ENCODE measurements at places on chromosomes 12 and 14.

- no peak for DNase-seq
Measured at GRCh38 chr12:97481428-97481827, 18.8 kb downstream of the RMST start.

DNA sequence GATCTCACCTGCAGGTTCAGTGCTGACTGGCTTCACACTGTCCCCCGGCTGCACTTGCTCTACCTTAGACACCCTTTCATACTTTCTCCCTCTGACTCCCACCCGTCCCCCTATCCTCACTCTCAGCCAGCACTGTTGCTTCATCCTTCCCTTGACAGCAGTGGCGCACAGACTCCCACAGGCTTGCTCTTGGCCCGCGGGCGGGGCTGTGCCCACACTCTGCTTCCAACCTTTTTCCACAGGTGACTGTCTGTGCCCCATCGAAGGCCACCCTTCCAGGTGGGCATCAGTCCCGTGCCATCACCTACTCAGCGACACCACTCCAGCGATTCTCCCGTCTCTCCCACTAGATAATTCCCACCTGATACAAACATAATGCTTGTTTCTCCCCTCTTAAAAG is 1.0 kb upstream of the RPS6KL1 start:
- no peak for DNase-seq

GRCh38 chr12:18468246-18469075 is 207.1 kb downstream of the PIK3C2G start:
- DNase-seq, result peak; percentile 88

- DNase-seq, result no peak
Measured at GRCh38 chr12:67633708-67634107, 14.8 kb upstream of the DYRK2 start.

DNA sequence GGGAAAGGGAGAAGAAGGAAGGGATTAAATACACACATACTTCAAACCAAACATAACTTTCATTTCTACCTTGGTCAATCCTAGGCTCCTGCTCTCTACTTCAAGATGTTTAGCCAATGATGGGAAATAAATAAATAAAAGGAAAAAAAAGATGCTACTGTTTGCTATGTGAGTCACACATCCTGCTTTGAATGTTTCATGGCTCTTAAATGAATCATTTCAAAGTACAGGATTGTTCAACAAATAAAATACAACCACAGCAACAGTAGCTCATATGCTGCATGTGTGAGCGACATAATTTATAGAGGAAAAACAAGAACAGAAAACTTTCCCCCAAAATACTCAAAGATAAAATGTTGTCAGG is 54.3 kb upstream of the NPFF start:
- DNase-seq, result peak; percentile 84

DNA sequence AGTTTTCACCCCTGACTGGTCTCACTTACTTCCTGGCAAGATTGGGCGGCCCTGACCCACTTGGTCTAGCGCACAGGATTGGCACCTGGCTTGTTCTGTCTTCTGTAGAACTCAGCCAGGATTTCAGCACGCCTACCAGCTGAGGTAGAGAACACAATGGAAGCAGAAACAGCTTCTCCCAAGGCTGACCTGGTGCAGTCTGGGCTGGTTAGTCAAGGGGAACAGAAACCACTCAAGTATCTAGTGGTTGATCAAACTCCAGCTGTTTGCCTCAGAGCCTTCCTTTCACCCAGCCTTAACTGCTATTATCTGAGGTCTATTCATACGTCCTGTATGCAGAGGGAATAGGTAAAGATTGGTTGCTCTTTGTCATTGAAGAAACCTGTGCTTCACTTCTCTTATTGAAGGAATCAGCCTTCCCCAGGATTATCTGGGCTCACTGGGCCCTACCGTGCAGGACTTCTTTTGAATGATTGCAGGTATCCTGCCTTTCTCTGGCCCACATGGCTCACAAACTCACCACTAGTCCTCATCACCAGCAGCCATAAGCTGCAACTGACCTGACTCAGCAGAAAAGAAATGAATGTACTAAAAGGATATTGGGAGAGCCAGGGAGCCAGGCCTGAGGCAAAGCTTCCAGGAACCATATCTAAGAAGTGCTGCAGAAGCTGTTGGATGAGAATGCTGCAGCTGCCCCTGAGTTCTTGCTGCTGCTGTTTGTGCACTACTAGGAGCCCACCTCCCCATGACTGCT is 2.5 kb upstream of the PLEKHD1 start:
- no peak for DNase-seq

DNA sequence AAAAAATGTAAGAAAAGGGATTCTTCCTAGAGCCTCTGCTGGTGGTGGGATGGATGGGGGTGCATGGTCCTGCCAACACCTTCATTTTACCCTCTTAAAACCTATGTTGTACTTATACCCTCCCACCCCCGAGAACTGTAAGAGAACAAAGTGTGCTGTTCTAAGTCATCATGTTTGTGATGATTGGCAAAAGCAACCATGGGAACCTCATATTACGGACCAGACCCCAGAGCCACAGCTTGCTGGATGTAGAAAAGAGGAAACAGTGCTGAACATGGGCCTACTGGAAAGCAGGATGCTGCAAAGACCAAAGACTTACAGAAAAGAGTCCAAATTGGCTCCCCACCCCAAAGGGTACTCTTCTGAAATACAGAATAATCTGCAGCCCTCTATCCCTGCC is 311.2 kb downstream of the DUSP6 start:
- DNase-seq, result no peak

DNA sequence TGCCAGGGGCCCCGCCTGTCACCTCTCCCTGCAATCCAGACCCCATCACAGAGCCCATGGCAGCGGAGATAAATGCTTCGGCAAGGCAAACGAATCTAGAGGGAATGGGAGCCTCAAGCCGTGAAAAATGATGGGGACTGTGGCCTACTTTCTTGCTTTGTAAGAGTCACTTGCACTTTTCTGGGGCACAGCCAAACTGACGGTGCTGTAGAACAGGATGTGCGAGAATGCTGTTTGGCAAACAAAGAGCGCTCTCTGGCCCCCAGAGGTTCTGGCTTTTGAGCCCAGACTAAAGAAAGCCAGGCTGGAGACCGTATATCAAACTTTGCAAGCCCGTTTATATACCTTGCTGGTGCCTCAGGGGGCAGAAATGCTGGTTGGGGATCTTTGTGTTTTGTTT is 108.7 kb downstream of the CACNA1C start:
- no peak for DNase-seq

- no peak for DNase-seq
Measured at GRCh38 chr12:127339065-127339464, 927.9 kb upstream of the TMEM132C start.

- no peak for DNase-seq
Measured at GRCh38 chr12:54649825-54650224, 1.7 kb upstream of the DCD start.

DNA sequence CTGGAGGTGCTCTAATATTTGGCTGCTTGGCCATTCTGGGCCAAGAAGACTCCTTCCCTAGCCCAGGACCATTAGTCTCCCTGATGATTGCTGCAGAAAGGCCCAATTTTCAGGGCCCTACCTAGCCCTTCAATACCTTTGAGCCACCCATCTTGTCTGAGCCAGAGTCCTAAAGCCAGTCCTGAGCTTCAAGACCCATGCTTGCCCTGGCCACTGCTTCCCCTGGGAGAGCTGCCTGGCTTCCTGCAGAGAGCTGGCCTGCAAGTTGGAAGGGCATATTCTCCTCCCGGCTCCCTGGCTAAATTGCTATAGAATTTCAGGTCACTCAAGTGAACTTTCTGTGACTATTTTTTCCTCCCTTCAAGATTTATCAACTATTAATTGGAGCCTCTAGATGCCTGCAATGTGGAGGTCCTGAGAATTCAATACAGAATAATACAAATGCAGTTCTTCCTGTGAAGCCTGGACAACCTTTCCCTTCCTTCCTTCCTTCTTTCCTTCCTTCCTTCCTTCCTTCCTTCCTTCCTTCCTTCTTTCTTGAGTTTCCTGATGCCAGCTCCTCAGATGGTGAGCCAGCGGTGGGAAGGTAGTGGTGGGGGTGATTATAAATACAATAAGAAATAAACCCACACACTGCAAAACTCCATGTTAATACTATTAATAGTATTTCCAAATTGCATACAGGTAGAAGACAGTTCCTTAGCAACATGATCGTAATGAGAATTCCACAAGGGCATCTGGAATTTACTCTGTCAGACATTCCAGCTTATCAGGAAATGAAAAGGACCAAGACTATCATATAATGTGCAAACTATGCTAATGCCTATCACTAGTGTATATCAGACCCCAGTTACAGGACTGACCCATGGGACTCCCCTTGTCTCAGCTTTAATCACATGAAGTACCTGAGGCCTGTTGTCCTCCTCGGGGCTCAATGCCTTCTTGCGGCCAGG is 108.1 kb downstream of the ZFP36L1 start:
- DNase-seq, result no peak

DNA sequence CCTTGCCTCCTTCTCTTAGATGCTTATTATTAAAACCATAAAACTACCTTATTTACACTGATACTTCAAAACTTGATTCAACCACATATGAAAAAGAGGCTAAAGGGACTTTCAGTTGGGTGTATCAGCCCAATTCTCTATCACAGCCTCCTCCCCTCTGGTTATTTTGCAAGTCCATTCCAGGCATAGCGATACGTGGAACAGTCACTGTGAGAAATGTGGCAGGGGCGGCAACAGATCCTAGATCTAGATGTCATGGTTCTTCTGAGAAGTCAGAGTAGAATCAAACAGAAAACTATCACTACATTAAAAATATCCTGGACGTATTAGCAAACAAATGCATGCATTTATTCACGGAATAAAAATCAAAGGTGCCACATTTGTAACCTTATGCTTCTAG is 83.2 kb downstream of the RALGAPA1 start:
- no peak for DNase-seq

GRCh38 chr14:32246751-32247150 is 43.7 kb upstream of the RNU6-8 start:
- DNase-seq, result no peak

DNA sequence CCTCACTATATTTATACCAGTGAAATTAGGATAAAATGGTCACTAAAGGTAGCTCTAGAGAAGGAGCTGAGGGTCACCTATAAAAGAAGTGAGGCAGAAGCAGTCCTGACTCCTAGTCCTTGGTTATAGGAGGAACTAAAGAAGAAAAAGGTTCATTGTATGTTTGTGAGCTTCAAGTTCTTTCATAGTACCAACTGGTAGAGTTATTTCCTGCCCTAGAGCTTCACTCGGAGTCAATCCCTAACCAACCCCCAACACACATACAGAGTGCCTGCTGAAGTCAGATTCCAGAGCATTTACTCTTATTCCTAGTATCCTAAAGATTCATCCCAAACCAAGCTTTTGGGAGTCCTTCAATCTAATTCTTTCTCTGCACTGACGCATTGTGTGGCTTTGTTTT is 29.3 kb upstream of the FRMD6 start:
- DNase-seq, result no peak

DNA sequence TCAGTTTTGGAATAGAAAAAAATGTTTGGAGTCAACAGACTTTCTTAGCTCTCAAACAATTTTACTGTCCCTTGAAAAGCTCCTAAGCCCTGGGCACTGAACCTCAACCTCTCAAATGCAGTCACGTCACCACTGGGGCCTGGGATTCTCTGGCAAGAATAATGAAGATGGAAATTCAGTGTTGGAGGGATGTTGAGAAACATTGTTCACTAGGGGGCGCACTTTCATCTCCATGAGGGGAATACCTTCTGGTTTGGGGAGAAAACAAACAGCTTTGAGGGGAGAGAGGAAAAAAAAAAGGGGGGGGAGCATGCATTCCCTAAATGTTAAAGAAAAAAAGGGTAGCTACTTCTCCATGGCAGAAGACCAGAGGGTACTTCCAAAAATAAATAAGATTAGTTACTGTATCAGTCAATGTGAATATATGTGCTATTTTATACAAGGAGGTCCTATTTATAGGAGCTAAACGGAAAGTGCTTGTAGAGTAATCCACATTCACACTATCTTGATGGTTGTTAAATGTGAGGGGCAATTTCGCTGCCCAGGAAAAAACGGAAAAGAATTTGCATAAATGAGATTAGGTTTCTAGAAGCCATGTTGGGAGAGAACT is 5.8 kb upstream of the TBPL2 start:
- DNase-seq, result peak; percentile 81

All from epithelial cell of esophagus (primary cell).